ENCODE measurements at places on chromosomes 2 and 18.

- DNase-seq = no peak
Measured at GRCh38 chr18:12056034-12056883, 37.4 kb upstream of the ANKRD62 start.

- no peak for DNase-seq
Measured at GRCh38 chr2:158128168-158128973, 26.7 kb downstream of the UPP2 start.

- no peak for DNase-seq
Measured at GRCh38 chr2:214853906-214854305, 44.4 kb upstream of the BARD1 start.

- DNase-seq = no peak
Measured at GRCh38 chr2:161788175-161788574, 164.0 kb downstream of the SLC4A10 start.

GRCh38 chr2:236180831-236181453 is 12.8 kb upstream of the GBX2 start:
- DNase-seq = peak; percentile 11

DNA sequence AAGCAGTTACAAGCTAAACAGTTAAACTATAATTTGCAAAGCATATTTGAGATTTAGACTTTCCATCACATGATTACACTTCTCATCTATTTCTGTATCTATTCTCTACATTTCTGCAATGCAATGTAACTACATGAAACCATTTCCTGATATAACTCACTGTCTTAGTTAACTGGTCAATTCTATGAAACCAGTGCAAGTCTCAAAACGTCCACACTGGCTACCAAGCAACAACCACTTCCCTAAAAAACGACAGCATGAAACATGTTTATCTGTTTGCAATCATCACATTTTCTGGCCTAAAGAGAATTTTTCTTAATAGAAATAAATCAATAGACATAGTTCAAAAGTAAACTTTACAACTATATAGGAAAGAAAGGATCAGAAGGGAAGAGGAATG is 17.4 kb downstream of the FECH start:
- no peak for DNase-seq

GRCh38 chr18:56913941-56914340 is 232.9 kb upstream of the BOD1L2 start:
- no peak for DNase-seq

GRCh38 chr18:44701227-44701626 is 20.5 kb downstream of the SETBP1 start:
- no peak for DNase-seq

DNA sequence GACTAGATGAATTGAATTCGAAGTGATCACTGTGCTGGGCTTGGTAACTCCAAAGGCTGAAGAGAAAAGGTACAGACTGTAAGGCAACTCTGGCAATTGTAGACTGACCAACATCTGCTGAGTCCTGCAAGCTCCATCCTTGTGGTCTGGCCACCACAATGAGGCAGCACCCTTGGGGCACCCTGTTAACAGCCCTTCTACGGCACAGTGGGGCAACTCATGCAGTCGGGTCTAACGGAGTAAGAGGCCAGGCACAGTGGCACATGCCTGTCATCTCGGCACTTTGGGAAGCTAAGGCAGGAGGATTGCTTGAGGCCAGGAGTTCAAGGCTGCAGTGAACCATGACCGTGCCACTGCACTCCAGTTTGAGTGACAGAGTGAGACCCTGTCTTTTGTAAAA is 126.8 kb downstream of the ZAP70 start:
- DNase-seq = no peak

DNA sequence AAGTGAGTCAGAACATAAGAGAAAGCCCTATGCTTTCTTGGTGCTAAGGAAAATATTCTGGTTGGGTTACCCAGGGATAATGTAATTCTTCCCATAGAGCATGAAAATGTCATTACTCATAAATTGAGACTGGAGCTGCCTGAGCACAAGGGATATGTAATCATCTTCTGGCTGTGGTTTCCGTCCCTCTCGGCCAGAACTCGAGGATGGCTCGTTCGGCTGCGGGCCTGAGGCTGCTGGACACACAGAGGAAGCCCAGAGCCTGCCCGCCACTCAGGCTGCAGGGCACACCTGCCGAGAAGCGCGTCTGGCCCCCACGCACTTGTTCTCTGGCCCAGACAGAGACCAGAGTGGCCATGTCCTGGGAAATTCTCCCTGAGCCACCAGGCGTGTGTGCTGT is 104.9 kb downstream of the ASAP2 start:
- DNase-seq = peak; percentile 74

DNA sequence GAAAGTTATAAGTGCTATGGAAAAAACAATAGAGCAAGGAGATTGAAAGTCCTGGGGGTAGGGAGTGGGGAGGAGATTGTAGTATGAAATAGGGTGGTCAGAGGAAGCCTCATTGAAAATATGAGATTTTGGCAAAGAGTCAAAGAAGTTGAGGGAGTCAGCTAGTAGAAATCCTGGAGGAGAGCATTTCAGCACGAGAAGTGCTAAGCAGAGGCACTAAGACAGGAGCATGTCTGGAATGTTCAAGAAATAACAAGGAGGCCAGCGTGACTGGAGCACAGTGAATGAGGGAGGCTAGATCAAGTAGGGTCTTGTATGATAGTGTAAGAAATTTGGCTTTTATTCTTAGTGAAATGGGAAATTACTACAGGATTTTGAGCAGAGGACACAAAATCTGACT is 2.1 kb upstream of the TSPYL6 start:
- DNase-seq = no peak

GRCh38 chr2:183255411-183255810 is 131.2 kb downstream of the NUP35 start:
- DNase-seq = no peak

- no peak for DNase-seq
Measured at GRCh38 chr18:74479486-74480148, 16.5 kb upstream of the CNDP2 start.

GRCh38 chr2:240750409-240750808 is 58.7 kb downstream of the AQP12A start:
- no peak for DNase-seq

DNA sequence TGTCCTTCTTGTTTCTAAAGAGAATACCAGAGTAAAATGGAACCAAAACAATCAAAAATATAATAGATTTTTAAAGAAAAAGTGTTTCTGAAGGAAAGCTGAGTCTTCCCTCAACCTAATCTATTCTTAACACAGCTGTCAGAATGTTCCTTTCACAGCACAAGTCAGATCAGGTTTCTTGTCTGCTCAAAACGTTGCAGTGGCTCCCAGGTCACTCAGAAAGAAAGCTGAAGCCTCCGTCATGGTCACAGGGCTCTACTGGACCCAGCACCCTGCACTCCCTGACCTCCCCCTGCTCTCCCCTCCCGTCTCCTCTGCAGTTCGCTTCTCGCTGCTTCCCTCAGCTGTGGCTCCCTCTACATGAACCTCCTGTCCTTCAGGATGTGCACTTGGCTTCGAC is 90.7 kb upstream of the PTPRM start:
- DNase-seq = no peak

GRCh38 chr2:10245021-10245420 is 57.7 kb upstream of the HPCAL1 start:
- DNase-seq = no peak

DNA sequence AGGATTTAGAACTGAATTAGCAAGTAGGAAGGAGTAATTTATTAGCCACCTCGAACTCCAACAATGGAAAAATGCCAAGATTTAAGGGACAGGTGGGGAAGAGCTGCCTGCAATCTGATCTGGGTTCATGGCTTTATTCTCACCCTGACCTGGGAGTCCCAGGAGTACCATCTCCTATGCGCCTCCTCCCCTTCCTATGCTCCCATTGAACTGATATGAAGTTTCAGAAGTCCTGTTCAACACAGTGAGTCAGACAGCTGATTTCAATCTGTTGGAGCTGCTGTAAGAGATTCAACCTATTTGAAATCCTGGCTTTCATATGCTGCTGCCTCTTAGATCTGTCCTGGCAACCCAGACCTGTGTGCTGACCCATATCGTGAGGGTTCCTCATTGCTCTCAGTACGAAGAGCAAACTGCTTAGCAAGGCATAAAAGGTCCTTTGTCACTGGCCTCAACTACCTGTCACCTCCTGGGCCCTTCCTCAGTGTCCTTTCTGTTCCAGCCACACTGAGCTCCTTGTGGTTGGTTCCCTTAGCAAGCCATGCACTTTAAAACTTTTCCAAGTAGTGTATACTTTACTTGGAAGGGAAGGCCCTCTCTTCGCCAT is 15.9 kb upstream of the CD28 start:
- no peak for DNase-seq

DNA sequence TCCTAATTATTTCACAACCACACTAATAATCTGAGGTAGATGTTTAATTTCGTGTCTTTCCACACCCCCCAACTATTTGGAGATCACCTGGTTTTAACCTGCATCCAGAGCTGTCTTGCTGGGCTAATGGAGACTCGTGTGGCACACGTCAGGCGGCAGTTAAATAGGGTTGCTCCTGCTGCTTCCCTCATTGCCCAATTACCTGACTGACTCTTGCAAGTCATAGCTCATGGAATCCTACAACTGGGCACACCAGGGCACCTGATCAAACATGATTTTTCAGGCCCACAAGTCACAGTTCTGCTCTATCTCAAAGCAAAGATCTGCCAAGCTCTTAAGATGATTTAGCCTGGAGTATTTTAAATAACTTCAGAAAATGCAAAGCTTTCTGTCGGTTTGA is 1430.4 kb upstream of the ACVR2A start:
- no peak for DNase-seq

DNA sequence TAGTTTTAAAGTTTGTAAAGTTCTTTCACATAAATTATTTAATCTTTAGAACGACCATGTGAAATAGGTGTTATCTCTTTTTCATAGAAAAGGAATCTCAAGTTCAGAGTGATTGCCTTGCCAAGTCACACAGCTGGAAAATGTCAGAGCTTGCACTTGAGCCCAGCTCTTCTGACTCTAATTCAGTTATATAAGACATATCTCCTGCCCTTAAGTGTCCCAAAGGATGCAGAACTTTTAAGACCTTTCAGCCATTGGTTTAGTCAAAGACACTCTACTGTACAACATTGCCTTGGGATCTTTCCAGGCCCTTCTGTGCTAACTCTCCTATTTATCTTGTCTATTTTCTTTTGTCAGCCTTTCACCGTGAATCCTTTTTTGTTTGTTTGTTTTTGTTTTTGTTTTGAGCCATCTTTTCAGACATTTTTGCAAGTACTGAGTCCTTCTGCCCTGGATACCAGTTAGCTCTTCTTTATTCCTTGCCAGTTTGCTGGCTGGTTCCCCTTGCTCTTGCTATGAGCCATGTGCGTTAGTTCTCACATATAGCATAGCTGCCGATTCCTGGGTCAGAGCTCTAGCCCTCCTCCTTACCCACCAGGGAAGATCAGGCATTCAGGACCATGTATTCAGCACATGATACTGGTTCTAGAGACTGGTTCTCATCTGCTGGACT is 160.0 kb upstream of the MYO3B start:
- no peak for DNase-seq

- no peak for DNase-seq
Measured at GRCh38 chr2:70041663-70042062, 45.6 kb upstream of the PCBP1 start.

- DNase-seq = peak; percentile 51
Measured at GRCh38 chr2:193966590-193966989, 1690.4 kb upstream of the SLC39A10 start.

GRCh38 chr2:18325118-18325517 is 235.3 kb downstream of the RDH14 start:
- no peak for DNase-seq

- DNase-seq = no peak
Measured at GRCh38 chr2:74551942-74552913, 1.5 kb downstream of the LOXL3 start.

DNA sequence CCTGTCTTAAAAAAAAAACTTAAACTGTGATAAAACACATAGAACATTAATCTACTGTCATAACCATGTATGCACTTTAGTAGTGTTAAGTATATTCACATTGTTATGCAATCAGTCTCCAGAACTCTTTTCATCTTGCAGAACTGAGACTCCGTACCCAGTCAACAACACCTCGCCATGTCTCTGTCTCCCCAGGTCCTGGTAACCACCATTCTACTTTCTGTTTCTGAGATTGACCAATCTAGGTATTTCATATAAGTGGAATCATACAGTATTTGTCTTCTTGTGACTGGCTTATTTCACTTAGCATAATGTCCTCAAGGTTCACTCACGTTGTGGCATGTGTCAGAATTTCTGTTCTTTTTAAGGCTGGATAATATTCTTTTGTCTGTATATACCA is 290.8 kb upstream of the CXCR4 start:
- DNase-seq = no peak

- DNase-seq = no peak
Measured at GRCh38 chr2:72738096-72738495, 87.7 kb downstream of the EXOC6B start.

DNA sequence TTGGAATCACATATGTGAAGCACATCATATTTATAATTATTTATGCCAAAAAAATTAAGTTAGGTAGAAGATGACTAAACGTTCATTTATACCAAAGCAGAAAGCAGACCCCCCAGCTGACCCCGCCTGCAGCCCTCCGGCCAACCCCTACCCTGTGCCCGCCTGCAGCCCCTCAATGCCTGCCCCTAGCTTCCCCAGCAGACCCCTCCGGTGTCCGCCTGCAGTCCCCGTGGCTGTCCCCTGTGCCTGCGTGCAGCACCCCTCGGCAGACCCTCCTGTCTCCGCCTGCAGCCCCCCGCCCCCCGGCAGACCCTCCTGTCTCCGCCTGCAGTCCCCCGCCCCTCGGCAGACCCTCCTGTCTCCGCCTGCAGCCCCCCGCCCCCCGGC is 136.2 kb downstream of the NFATC1 start:
- DNase-seq = no peak

- no peak for DNase-seq
Measured at GRCh38 chr2:64910972-64911433, 78.2 kb upstream of the SLC1A4 start.

DNA sequence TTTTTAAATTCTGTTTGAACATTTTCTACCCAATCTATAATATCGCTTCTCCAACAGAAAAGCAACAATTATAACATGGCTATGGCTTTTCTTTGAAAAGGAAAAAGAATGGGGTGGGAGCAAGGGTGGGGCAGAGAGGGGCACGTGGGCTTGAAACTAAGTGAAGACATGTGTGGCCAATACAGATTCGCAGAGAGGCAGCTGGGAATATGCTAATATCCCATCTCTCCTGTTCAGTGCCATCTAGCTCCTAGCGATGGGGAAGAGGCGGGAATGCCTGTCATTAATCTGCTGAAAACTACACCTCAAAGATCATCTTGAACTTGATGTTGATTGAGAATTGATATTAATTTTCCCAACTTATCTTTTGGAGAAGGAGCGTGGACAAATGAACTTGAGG is 65.5 kb upstream of the ITGA6 start:
- DNase-seq = no peak

DNA sequence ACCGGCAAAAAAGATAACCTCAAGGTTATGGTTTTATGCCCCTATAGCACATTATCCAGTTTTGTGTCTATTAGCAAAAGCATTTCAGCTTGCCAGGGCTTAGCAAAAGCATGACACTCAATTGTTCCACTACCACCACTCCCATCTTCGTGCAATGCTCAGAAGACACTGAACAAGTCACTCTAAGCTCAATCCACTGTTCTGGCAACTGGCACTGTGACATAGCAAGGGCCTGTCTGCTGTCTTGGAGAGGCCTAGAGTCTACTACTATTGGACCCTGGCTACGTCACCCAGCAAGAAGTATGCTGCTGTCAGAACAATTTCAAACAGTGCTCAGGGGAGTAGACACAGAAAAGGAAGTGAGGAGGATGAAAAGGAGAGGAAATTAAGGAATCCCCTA is 103.5 kb upstream of the PPP1CB start:
- no peak for DNase-seq
